Activated CD4-positive, alpha-beta memory T cell treated with anti-CD3 and anti-CD28 coated beads, Interleukin-2, amount 10 ng/mL, durations not matched to agents 7 days and 5 days (primary cell): ENCODE measurements at places on chromosomes 1 and 21. TPM values are rescaled to one million over a fixed set of nuclear protein-coding genes. Genes with fewer than 3 reads are reported as not detected.
A peak's percentile ranks its signal among the peaks of the same experiment; 100 is the strongest.

GRCh38 chr1:11730429-11730891 lies 5.5 kb upstream of the AGTRAP start:
- DNase-seq = peak; percentile 71

Gene FYB2
- total RNA-seq = not detected

- no peak for DNase-seq
These were observed 84.4 kb downstream of the STUM start for GRCh38 chr1:226632922-226633351.

- DNase-seq = no peak
These were observed 18.6 kb downstream of the AKT3 start for GRCh38 chr1:243831463-243831862.

DNA sequence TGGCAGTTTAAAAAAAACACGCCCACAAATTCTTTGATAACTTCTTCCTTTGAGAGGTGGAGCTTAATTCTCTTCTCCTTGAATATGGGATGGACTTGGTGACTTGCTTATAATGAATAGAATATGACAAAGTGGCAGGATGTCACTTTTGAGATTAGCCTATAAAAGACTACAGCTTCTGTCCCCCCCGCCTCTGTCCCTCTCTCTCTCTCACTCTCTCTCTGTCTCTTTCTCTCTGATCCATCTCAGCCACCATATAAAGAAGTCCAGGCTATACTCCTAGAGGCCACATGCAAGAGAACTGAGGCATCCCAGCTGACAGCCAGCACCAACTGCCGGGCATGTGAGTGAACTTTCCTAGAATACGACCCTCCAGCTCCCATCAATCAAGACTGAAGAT lies 7.7 kb upstream of the DMBX1 start:
- no peak for DNase-seq
